Aorta (tissue), 5 donors: ENCODE measurements at places on chromosomes 3 and 15. TPM values are rescaled to one million over a fixed set of nuclear protein-coding genes. Genes with fewer than 3 reads are reported as not detected.

- no peaks in the 10 kb centered on the region for H3K36me3 ChIP-seq
- no peaks in the 10 kb centered on the region for H3K27me3 ChIP-seq
- no peak overlapping the region for H3K27ac ChIP-seq
- no peak overlapping the region for H3K4me3 ChIP-seq
Observed at GRCh38 chr3:23324745-23325144, 121.6 kb downstream of the UBE2E2 start.

GRCh38 chr15:68187559-68187958 lies 17.6 kb downstream of the CALML4 start:
- peaks cover 8% of the 10 kb centered on the region for H3K36me3 ChIP-seq
- peaks cover 4% of the 10 kb centered on the region for H3K4me1 ChIP-seq
- no peak for DNase-seq
- H3K27me3 ChIP-seq = no peaks in the 10 kb centered on the region
- H3K27ac ChIP-seq = peak overlapping the region; percentile 22
- no peak overlapping the region for H3K4me3 ChIP-seq

- H3K4me3 ChIP-seq = no peak overlapping the region
- no peaks in the 10 kb centered on the region for H3K27me3 ChIP-seq
- H3K27ac ChIP-seq = peak overlapping the region; percentile 78
- no peak for DNase-seq
- no peaks in the 10 kb centered on the region for H3K36me3 ChIP-seq
Observed at GRCh38 chr15:70475921-70476320, 287.4 kb downstream of the UACA start.

The EXD1 gene
- total RNA-seq = not detected

DNA sequence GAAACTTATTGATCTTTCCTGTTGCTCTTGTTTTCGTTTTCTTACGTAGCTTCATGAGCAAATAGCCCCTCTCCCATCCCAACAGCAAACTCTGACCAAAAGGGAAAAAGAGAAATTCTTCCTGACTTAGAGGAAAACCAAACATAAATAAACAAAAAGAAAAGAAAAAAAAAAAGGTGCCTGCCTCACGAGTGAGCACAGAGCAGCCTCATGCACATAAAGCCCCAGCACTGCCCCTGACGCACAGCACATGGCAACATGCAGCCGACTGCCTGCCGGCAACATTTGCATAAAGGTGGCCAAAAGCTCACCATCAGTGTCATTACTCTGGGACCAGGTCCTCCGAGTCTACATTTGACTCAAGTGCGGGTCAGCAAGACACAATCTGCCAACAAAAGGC lies 6.4 kb downstream of the POC1A start:
- no peaks in the 10 kb centered on the region for H3K27me3 ChIP-seq
- H3K4me1 ChIP-seq = no peaks in the 10 kb centered on the region
- peak; percentile 23 for DNase-seq
- no peaks in the 10 kb centered on the region for H3K36me3 ChIP-seq

The ACKR4 gene
- total RNA-seq = 18.3 TPM

GRCh38 chr3:98793971-98794370 lies 30.8 kb downstream of the ST3GAL6 start:
- H3K36me3 ChIP-seq = no peaks in the 10 kb centered on the region
- H3K4me1 ChIP-seq = no peaks in the 10 kb centered on the region
- DNase-seq = no peak
- no peak overlapping the region for H3K27ac ChIP-seq
- no peak overlapping the region for H3K4me3 ChIP-seq

The NR2E3 gene
- total RNA-seq = 3.2 TPM

DNA sequence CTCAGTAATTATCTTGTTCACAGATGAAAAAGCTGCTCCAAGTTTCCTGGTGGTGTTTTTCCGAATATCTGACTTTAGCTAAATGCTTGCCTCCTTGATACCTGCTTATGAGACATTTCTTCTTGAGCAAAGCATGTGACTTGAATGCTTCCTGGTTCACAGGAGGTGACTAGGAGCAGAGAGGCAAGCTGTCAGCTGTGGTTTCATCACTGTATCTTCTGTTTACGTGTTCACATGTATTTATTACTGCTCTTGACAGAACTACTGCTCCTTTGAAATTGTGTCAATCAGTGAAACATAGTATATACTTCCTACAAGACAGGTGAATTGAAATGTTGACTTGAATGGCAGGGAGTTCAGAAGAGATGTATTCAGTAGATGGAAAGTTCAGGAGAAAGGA lies 8.9 kb upstream of the SPPL2A start:
- H3K27ac ChIP-seq = no peak overlapping the region
- H3K4me3 ChIP-seq = no peak overlapping the region
- H3K4me1 ChIP-seq = no peaks in the 10 kb centered on the region
- no peak for DNase-seq
- no peaks in the 10 kb centered on the region for H3K36me3 ChIP-seq

GRCh38 chr3:89586676-89587075 lies 479.3 kb downstream of the EPHA3 start:
- no peaks in the 10 kb centered on the region for H3K4me1 ChIP-seq
- no peak for DNase-seq
- H3K27me3 ChIP-seq = no peaks in the 10 kb centered on the region
- H3K27ac ChIP-seq = no peak overlapping the region
- no peak overlapping the region for H3K4me3 ChIP-seq
- H3K36me3 ChIP-seq = no peaks in the 10 kb centered on the region

DNA sequence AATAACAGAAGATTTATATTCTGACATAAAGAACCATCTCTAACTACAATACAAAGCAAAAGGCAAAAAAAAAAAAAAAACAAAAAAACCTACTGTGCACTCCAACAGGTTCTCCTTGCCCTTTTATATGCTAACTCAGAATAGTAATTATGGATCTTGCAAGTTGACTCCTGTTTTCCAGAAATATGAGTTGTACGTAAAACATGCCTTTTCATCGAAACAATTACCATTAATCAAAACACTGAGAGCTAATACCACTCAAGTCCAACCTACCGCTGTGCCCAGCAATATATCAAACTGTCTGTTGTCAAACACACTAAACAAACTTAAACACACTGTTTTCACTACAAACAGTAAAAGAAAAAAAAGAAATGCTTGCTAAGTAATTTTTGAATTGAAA lies 389.8 kb downstream of the TBC1D5 start:
- no peak overlapping the region for H3K4me3 ChIP-seq
- H3K27ac ChIP-seq = no peak overlapping the region
- H3K4me1 ChIP-seq = no peaks in the 10 kb centered on the region
- no peak for DNase-seq
- no peaks in the 10 kb centered on the region for H3K27me3 ChIP-seq

The GABRA5 gene
- not detected for total RNA-seq

DNA sequence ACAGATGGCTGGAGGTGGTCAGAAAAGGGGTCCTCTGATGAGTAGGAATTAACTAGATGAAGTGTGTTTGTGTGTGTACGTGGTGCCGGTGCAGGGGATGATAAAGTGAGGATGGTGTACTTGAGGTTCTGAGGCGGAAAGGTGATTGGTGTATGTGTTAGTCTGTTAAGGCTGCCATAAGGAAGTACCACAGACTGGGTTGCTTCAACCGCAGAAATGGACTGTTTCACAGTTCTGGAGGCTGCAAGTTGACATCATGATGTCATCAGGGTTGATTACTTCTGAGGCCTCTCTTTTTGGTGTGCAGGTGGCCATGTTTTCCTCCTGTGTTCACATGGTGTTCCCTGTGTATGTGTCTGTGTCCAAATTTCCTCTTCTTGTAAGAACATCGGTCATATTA lies 202.4 kb upstream of the RGMA start:
- no peaks in the 10 kb centered on the region for H3K27me3 ChIP-seq
- H3K4me1 ChIP-seq = no peaks in the 10 kb centered on the region
- H3K36me3 ChIP-seq = no peaks in the 10 kb centered on the region
- no peak overlapping the region for H3K4me3 ChIP-seq
- H3K27ac ChIP-seq = no peak overlapping the region

DNA sequence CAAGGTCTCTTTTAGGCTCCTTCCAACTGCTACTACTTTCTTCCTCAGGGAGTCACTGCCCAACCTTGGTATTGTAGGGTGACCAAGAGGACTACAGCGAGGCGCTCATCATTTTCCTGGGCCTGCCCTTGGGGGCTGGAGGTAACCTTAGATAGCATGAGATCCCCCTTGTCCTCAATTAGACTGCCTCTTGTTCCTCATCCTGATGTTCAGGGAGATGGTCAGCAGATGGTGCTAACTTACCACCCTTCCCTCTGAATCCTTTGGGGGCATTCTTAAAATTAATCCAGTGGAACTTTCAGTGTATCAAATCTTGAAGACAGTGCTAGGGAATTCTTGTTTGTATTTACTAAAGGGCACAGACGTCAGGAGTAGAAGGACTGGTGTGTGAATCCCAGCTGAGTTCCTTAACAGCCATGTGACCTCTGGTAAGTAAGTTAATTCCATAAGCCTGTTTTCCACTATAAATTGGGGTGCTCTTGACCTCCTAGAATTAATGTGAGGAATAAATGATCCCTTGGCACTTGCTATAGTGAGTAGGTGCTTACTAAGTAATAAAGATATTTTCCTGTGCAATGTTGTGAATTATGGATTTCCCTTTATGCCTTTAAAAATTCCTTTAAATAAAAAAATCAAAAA lies 4.1 kb upstream of the CLPX start:
- no peaks in the 10 kb centered on the region for H3K4me1 ChIP-seq
- no peaks in the 10 kb centered on the region for H3K36me3 ChIP-seq
- H3K27ac ChIP-seq = no peak overlapping the region

GRCh38 chr3:177426878-177427495 lies 229.7 kb upstream of the TBL1XR1 start:
- no peaks in the 10 kb centered on the region for H3K27me3 ChIP-seq
- H3K36me3 ChIP-seq = no peaks in the 10 kb centered on the region
- no peak overlapping the region for H3K4me3 ChIP-seq
- H3K4me1 ChIP-seq = no peaks in the 10 kb centered on the region

- H3K4me3 ChIP-seq = no peak overlapping the region
- peaks cover 2% of the 10 kb centered on the region for H3K27me3 ChIP-seq
- peak; percentile 70 for DNase-seq
- no peaks in the 10 kb centered on the region for H3K4me1 ChIP-seq
Observed at GRCh38 chr15:75307778-75308390, 25.2 kb downstream of the GOLGA6D start.

DNA sequence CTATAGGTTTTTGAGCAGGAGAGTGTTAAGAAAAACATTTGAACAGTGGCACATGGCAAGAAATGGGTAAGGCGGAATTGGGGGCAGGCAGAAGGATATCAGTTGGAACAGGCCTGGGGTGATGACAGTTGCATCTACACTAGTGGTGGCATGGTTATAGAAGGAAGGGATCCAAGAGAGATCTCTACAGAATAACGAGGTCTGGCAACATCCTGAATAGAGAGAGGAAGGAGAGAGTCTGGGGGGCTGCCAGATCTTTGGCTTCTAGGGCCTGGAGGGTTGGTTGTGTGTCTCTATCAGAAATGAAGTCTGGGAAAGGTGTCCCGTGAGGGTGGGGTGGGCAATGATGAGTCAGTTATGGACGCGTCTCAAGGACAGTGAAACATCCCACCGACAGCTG lies 26.3 kb downstream of the FSTL1 start:
- no peaks in the 10 kb centered on the region for H3K27me3 ChIP-seq
- H3K27ac ChIP-seq = peak overlapping the region; percentile 88
- DNase-seq = no peak
- H3K4me3 ChIP-seq = no peak overlapping the region
- H3K36me3 ChIP-seq = no peaks in the 10 kb centered on the region

DNA sequence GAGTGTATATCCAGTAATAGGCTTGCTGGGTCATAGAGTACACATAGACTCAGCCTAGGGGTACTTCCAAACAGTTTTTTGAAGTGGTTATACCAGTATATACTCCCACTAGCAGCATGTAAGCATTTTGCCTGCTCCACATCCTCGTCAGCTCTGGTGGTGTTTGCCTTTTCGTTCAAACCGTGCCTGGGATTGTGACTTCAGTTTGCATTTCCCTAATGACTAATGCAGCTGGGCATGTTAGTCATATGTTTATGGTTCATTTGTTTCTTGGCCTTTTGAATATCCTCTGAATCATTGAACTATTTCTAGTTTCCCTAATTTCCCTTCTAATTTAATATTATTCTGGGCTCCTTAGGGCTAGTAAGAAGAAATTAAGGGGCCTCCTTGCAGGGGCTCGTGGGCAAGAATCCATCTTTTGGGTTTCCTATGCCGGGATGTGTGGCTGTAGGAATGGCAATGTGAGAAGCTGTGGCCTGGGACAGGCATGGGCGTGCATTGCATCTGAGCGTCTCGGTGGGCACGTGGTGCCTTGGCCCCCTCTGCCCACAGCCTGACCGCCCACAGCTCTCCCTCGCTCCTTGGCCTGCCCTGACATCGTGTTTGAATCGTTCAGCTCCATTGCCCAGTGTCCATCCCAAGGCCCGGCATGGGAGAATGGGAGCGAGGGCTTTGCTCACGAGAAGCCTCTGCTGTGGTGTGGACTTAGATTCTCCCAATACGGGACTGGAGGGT lies 26.4 kb downstream of the FAH start:
- H3K27me3 ChIP-seq = no peaks in the 10 kb centered on the region
- peak overlapping the region; percentile 82 for H3K27ac ChIP-seq
- H3K4me1 ChIP-seq = peaks cover 10% of the 10 kb centered on the region
- no peak overlapping the region for H3K4me3 ChIP-seq
- no peaks in the 10 kb centered on the region for H3K36me3 ChIP-seq
- no peak for DNase-seq

DNA sequence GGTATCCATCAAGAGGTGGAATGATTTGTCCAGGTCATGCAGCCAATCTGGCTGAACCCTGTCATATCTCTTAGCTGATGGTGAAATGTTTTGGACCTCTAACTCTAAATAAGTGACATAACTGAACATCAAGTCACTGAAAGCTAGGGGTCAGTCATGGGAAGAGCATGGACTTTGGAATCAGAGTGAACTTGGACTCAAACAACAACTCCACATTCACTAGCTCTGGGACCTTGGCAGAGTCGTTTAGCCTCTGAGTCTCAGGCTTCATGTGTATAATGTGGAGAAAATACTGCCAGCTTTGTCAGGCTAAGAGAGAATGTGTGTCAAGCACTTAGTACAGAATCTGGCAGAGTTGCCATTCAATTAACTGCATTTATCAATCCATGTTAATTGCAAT lies 557.8 kb upstream of the CFAP20DC start:
- H3K27me3 ChIP-seq = no peaks in the 10 kb centered on the region
- no peak for DNase-seq
- H3K4me1 ChIP-seq = no peaks in the 10 kb centered on the region
- no peak overlapping the region for H3K4me3 ChIP-seq
- no peaks in the 10 kb centered on the region for H3K36me3 ChIP-seq

DNA sequence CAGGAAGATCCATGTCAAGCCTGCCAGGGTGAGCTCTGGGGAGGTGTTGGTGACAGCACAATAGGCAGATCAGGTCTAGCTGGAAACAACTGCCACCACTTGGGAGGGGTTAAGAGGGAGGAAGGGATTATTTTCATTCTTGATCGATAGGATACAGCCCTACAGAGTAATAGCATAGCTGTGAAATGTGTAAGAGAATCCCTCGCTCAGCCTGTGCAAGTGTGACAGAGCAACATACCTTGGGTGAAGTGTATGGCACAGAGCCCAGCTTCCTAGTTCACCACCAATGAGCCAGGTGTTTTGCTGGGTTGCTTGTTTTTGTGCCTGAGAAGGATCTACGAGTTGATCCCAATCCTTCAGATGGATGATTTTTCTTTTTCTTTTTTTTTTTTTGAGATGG lies 9.2 kb upstream of the DCUN1D1 start:
- H3K4me3 ChIP-seq = no peak overlapping the region
- H3K36me3 ChIP-seq = no peaks in the 10 kb centered on the region
- no peak overlapping the region for H3K27ac ChIP-seq
- no peak for DNase-seq
- H3K27me3 ChIP-seq = no peaks in the 10 kb centered on the region
